Stimulated activated CD8-positive, alpha-beta memory T cell treated with anti-CD3 and anti-CD28 coated beads, Interleukin-7, amount 100 ng/mL, for 1 hour (primary cell): ENCODE measurements at places on chromosomes 5 and 9.

- no peak for DNase-seq
Measured at GRCh38 chr9:2764353-2764752, 47.0 kb downstream of the KCNV2 start.

GRCh38 chr5:50667023-50667652 is 701 bp downstream of the PARP8 start:
- peak; percentile 13 for DNase-seq

DNA sequence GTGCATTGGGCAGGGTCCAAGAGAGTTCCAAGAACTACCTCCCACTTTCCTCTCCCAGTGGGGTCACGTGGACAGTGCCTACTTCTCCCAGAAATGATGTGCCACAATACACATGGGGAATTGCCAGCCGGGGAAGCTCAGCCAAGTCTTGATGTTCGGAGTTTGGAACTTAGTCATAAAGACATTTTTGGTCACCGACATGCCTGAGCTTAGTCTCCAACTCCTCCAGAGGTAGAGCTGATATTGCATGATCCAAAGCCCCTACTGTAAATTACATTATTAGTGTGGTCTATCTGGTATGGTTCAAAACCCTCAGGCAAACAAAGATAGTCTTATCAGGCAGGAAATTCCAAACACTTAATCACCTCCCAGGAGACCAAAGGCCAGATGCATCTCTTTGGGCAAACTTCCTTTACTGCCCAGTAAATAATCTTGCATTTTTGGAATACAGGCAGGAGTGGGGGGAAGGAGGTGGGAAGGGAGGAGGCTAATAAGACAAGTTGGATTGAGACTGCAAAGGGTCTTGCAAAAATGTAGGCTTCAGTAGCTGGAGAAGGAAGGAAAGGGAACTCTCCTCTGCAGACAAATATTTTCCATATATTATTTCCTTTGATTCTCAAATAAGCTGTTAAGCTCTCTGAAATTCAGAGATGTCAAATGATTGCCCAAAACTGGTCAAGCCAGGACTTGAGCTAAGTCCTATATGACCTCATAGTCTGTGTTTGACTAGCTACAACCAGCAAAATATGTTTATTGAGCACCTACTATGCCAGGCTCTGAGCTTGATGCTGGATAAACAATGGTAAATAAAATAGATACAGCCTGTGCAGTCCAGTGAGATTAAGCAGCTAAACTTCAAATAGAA is 99.4 kb downstream of the DRD1 start:
- no peak for DNase-seq

DNA sequence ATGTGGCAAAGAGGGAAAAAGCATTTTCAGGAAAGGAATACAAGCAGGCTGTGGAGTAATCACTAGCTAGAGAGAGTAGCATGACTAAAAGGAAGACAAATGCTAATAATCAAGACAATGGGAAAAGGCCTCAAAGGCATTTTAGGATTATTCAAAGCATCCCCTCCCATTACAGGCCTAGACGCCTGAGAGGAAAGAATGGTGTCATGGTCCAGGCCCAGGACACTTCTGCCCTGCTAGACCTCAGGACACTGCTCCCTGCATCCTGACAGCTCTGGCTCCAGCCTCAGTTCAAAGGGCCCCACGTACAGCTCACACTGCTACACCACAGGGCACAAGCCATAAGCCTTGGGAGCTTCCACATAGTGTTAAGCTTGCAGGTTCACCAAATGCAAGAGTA is 40.8 kb upstream of the SHISAL2B start:
- no peak for DNase-seq

DNA sequence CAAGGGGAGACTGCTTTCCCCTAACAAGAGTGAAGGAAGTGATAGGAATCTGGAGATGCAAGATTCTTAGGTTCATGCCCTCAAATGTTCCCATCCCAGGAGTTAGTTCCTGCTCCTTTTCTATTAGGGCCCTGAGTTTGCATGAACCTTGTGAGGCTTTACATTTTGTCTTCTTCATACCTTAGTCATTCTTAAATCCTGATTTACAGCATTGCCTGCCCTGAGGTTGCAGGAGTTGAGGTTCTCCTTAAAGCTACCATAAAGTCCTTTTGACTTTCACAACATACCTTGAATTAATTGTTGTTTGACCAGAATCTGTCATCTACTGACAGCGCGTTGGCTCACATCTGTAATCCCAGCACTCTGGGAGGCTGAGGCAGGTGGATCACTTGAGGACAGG is 151.5 kb upstream of the ABCA1 start:
- no peak for DNase-seq

DNA sequence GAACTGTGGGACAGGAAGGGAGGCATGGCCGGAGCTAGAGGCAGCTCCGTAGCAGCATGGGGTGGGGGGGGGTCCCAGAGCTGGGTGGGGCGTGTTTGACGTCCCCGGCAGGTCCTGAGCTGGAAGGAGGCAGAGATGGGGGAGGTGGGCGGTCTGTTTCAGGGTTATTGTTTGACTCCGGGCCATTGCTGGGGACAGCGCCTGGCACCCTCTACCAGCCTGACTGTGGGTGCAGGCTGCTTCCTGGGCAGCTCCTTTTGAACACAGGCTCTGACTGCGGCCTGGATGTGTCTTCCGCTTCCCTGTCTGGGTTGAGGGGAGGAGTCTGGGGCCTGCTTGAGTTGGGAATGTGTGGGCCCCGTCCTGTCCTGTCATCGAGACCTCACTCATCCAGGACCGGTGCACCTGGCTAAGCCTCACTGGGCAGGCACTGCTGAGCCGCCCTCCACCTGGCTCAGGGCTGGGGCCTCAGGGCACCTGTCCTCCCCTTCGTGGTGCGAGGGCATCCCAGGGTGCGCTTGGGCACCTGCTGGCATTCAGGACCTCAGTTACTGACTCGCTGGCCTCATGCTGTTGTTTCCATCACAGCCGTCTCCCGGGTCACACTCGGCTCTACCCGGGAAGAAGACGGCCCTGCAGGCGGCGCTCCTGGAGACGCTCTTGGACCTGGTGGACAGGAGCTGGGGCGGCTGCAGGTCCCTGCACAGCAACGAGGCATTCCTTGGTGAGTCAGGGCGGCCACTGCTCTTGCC is 26.5 kb downstream of the CEP72 start:
- no peak for DNase-seq

DNA sequence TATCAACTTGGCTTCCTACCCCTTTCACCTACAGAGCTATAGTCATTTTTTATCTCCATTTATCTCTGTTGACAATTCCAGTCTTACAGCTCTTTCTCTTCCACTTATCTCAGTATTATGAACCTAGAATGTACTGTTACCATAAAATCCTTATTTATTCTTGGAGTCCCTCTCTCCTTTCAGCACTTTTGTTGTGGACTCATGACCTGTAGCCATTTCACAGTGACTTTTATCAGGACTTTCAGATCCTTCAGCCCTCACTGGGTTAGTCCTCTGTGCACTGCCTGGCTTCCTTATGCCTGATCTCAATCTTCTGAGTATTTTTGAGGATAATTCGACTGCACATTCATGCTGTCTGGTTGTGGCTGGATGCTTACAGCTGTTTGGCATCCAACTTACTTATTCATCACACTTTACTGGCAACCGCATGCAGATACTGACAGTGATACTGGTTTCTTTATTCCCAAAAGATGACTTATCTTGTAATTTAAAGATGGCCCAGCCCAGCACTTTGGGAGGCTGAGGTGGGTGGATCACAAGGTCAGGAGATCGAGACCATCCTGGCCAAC is 293.3 kb downstream of the MAN2A1 start:
- DNase-seq, result no peak

- no peak for DNase-seq
Measured at GRCh38 chr9:2466703-2467102, 154.9 kb upstream of the VLDLR start.

DNA sequence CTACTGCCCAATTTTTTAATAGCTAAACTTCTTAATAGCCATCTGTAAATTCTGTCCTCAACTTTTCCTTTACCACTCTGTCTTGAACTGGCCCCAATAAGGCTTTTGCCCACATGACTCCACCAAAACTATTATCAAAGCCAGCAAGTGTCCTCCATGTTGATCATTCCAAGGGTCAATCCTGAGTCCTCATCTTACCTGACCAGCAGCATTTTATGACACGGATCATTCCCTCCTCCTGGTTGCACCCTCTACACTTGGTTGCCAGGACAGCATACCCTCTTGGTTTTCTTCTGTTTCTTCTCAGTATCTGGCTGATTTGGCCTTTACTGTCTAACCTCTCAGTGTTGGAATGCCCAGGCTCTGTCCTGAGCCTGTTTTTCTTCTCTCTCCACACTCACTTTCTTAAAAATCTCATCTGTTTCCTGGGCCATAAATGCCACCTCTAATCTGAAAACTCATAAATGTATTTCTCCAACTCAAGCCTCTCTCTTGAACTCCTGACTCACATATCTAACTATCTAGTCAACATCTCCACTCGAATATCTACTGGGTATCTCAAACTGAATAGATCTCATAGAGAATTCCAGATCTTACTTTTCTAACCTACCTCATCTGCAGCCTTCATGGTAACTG is 40.0 kb upstream of the CDC42SE2 start:
- DNase-seq, result no peak

DNA sequence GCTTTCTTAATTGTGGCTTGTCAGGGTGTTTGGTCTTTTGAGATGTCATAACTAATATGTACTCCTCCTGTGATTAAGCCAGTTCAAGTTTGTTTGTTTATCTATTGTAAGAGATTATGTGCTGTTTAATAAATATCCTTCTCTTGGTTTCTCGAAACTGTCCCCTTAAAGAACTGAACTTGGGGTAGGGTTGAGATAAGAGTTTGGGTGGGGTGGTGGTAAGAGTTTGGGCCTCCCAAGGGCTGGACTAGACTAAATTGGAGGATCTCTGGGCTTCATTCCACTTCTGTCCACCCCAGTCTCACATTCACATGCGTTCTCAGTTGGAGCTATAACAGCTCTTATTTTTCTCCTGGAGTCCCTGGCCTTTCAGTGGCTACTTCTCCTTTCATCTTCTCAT is 38.2 kb downstream of the AQP7 start:
- DNase-seq, result no peak

GRCh38 chr5:169848792-169849191 is 131.5 kb downstream of the INSYN2B start:
- DNase-seq, result no peak

- no peak for DNase-seq
Measured at GRCh38 chr9:105158898-105159297, 85.6 kb upstream of the SLC44A1 start.

GRCh38 chr9:14313951-14314423 is at the start of gene NFIB:
Gene NFIB (minus strand): TSS chr9:14314141. CDS start chr9:14313511, 630 bp downstream.
- DNase-seq, result no peak

DNA sequence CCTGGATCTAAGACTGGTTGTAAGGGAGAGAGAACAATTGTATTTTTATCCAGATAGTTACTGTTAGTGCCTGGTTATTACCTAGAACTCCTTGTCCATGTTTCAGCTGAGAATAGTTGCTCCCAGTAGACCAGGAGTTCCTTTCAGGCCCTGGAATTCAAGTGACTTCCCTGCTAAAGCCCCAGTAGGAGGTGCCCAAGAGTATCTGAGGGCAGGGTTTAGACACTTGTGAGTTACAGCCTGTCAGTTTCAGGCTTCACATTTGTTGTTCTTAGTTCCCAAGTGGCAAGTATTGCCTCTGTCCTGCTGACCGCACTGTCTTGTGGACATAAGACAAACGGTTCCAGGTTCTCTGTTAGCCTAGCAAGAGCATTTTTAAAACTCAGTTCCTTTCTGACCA is 743.9 kb upstream of the SEMA6A start:
- DNase-seq, result no peak

- no peak for DNase-seq
Measured at GRCh38 chr5:78719504-78720219, 71.1 kb upstream of the LHFPL2 start.

GRCh38 chr9:112520656-112521055 is 34.0 kb downstream of the KIAA1958 start:
- no peak for DNase-seq

DNA sequence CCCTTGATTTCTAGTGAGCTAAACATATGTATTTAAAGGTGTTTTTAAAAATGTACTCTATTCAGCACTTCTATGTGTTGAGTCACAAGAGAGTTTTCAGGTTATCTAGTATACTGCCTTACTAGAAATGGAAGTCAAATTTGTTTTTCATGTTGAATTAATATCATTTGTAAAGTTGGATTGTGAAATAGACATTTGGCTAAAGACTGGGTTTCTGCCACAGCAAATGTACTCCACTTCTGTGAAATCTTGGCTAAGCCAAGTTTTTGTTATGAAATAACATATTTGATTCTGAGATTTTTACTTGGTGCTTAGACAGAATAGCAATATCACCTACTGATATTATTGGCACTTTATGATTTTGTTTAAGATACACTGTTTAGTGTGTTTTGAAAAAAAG is 106.0 kb downstream of the CWC27 start:
- DNase-seq, result no peak

DNA sequence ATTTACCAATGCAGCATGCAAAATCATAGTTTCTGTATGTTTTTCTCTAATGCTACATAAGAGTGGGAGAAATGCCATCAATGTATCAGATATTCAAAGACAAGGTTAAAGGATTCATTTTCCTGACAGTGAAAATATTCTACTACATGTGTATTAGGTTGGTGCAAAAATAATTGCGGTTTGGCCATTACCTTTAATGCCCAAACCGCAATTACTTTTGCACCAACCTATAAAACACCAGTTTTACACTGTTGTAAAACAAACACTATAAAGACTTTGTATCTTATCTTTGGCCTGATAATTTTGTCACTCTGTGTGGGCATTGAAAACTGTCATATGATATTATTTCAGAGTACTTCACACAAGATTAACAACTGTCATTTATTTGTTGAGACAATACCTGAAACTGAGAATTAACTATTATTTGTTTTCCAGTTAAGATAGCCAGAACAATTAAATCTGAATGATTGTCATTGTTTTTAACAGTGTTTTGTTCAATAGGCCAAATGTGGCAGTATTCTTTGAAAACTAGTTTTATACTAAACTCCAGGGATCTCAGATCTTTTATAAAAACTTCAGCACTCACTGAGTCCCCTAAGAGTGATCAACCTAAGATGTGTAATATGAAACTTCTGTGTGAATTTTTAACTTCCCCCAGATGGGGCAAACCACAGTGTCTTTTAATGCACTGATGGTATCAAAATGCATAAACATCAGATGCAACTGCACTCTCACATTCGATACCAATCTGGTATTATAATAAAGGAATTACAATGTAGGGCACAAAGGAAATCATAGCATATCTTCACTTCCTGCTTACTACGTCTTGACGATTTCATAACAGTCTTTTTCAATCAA is 53.8 kb upstream of the FBN2 start:
- no peak for DNase-seq

GRCh38 chr9:96447406-96447805 is 2.6 kb upstream of the HABP4 start:
- DNase-seq, result no peak

DNA sequence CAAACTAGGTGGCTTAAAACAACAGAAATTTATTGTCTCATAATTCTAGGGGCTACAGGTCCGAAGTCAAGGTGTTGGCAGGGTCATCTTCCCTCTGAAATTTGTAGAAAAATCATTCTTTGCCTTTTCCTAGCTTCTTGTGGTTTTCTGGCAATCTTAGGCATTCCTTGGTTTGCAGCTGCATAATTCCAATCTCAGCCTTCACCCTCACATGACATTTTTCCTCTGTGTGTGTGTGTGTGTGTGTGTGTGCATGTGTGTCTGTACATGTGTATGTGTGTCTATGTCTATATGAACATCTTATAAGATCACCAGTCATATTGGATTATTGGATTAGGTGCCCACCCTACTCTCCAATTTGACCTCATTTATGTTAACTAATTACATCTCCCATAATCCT is 330.6 kb downstream of the CHSY3 start:
- no peak for DNase-seq
